Sigmoid colon (tissue), 7 donors: ENCODE measurements at places on chromosomes 7 and 10.

GRCh38 chr10:128296253-128297007 lies 170.2 kb upstream of the MKI67 start:
- no peak for DNase-seq

GRCh38 chr7:151133986-151134742 lies 33.3 kb downstream of the GBX1 start:
- peak; percentile 57 for DNase-seq

- DNase-seq = no peak
Measured at GRCh38 chr7:56188376-56188775, 72.2 kb upstream of the NUPR2 start.

DNA sequence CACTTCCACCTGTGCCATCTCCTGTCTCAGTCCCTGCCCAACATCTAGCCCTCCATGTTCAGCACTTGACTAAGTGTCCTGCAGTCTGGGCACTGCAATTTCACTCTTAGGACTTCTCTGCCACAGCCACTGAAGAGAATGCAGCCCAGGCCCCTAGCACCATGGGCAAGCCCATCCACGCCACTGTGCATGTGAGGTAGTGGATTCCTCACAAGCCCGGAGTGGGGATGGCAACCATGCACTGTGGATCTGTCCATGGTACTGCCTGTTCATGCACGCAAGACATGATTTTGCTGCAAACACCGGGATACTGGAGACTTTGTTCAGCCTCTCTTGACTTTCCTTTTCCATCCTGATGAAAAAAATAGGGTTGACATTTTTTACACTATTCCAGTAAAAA lies 12.3 kb downstream of the DDC start:
- peak; percentile 55 for DNase-seq

GRCh38 chr10:119233123-119233820 lies 25.9 kb downstream of the GRK5 start:
- DNase-seq = no peak
